GM20000 (cell line): ENCODE measurements at places on chromosomes 3 and 15.

DNA sequence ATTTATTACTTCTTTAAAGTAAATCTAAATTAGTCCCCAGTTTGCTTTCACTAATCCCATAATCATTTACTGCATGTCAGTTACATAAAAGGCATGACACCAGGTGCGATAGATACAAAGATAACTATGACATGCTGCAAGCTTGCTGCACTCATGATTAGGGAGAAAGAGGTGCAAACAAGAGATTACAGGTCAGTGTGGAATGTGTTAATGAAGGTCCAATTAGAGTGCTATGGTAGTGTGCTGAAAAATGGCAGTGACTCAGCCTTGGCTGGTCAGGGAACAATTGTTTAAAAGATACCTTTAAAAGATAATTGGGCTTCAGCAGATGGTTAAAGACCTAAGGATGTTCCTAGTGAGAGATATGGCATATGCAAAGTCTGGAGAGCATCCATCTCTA is 352.6 kb upstream of the TGFBR2 start:
- no peak for DNase-seq

GRCh38 chr3:181176601-181177000 is 187.1 kb upstream of the DNAJC19 start:
- no peak for DNase-seq

DNA sequence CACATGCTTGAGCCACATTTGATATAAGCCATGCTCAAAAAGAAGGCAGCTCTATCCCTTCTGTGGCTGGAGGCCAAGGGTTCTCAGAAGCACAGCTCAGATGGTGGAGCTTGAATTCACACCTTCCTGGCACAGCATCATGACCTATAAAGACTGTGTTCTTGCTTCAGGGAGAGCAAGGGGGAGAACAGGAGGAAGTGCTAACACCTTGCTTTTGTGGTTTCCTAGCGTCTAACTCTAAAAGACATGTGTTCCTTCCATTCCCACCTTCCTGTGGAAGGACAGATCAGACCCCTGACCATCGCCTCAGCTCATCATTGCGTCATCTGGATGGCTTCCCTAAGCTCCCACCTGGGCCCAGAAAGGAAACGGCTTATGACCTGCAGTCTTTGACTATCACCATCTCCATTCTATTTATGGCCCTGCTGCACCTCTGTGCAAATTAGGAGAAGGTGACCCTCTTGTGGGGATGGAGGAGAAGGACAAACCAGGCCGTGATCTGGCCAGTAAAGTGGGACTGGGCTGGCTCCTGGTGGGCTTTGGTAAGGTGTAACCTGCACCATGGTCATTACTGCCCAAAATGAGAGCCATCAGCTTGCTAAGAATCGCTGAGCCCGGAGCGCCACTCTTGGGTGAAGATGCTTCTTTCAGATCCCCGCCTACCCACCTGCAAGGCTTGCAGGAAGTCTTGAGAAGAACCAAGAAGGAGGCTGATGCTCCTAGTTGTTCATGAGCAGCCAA is 128.5 kb downstream of the SERPINI1 start:
- DNase-seq: no peak

DNA sequence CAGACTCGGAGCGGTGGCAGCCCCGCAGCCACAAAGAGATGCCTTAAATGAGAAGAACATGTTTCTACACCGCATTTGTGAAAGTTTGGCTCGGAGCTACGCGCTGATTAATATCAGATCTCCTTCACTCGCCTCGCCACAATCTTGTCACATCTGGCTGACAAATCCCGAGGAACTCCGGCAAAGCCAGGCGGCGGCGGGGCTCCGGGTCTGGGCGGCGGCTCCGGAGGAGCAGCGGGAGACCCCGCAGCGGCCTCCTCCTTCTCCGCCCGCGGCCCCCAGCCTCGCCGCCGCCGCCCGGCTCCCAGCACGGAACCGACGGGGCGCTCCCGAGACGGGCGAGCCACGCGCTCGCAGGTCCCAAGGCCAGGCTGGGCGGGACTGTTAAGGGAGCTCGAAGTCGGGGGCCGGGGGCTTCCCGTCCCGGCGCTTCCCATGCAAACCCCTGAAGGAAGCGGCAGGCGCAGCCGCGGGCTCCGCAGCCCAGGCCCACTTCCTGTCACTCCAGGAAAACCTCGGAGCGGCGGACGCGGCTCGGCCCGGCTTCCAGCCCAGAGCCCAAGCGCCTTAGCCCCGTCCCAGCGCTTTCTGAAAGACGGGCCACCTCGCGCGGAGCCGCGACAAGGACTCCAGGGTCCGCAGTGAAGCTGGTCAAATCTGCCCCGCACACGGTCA is 1.2 kb downstream of the BNC1 start:
- peak; percentile 35 for DNase-seq

GRCh38 chr3:24734019-24734418 is 239.4 kb upstream of the THRB start:
- DNase-seq: no peak

GRCh38 chr3:51559411-51559888 is 20.9 kb downstream of the RAD54L2 start:
- DNase-seq: no peak

GRCh38 chr3:131705099-131705498 is 202.3 kb upstream of the MRPL3 start:
- DNase-seq: no peak

GRCh38 chr3:170078620-170079281 is 41.0 kb downstream of the GPR160 start:
- DNase-seq: no peak

- no peak for DNase-seq
Observed at GRCh38 chr15:64008177-64008576, 38.1 kb downstream of the DAPK2 start.

GRCh38 chr3:107897471-107898061 is 193.3 kb downstream of the CD47 start:
- DNase-seq: no peak

- no peak for DNase-seq
Observed at GRCh38 chr15:40388941-40389823, 6.7 kb downstream of the KNSTRN start.

GRCh38 chr3:193960487-193961274 is 175.3 kb upstream of the HES1 start:
- no peak for DNase-seq

- DNase-seq: no peak
Observed at GRCh38 chr3:9715764-9716437, 12.3 kb downstream of the CPNE9 start.

GRCh38 chr15:43919540-43920253 is 92.9 kb downstream of the WDR76 start:
- no peak for DNase-seq

- no peak for DNase-seq
Observed at GRCh38 chr3:99825004-99825640, 7.5 kb downstream of the CMSS1 start.

DNA sequence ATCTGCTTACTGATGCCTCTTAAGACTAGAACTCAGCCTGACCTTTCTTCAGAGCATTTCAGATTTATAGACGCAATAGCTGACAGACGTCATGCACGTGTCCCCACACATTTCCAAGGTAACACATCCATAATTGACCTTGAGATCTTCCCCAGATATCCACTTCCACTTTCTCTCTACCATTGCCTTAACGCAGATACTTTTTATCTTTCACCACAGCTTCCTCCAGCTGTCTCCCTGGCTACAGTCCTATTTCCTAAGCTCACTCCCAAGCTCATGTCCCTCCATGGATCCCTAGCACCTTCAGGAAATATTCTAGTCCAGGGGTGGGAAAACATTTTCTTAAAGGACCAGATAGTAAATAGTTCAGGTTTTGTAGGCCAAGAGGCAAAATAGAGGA is 173.0 kb upstream of the MITF start:
- DNase-seq: no peak

GRCh38 chr3:162354356-162354755 is 857.7 kb downstream of the OTOL1 start:
- no peak for DNase-seq

DNA sequence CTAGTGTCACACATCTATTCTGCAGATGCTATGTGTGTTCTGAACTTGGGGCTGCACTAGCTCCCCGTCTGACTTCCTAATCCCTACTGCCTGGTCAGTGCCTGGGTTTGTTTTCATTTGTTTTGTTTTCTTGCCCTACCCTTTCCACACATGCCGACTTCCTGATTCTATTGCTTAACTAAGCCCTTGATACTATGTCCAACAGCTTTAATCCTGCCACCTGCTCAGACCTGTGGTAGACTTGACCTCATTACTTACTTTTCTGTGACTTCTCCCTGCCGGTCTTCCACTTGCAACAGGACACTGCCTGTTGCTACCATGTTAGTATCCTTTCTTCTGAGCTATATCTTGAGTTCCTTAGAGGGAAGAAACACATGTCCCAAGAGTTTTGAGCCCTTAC is 39.3 kb upstream of the CEMIP start:
- DNase-seq: no peak

DNA sequence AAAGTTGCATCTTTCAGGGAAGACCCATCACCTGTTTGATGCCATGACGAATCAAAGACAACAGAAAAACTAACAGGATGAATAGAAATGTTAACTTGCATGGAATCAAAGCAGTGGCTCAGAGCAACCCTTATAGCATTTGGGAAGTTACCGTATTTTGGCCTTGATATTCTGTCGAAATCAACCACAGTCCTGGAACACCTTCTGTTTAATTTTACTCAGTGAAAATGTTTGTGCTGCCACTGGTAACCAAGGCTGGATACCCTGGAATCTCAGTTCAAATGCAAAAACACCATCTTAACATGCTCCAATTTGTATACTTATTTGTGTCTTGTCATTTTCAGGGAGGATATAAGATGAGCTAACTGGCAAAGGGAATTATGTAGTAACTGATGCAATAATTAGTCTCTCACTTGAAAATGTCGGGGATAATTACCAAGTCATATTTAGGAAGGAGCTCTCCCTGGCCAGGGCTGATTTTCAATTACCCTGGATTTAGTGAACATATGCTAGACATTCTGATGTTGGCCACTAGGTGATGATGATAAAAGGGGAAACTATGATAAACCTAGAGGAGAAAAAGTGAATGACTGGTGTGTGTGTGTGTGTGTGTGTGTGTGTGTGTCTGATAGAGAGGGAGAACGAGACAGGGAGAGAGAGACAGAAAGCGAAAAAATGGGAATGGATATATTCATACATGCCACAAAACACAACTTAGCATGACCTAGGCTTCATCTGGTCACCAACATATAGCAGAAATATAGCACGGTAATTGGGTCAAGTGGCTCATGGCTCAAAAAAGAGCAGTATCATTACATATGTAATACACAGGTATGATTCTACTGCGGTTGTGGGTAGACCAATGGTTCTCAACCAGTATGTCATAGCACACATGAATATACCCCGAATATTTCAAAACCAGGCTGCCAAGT is 19.0 kb upstream of the PRICKLE2 start:
- DNase-seq: no peak

- no peak for DNase-seq
Observed at GRCh38 chr15:58179206-58179605, 41.0 kb downstream of the AQP9 start.

GRCh38 chr15:60649845-60650548 is 171.1 kb upstream of the ICE2 start:
- peak; percentile 39 for DNase-seq

DNA sequence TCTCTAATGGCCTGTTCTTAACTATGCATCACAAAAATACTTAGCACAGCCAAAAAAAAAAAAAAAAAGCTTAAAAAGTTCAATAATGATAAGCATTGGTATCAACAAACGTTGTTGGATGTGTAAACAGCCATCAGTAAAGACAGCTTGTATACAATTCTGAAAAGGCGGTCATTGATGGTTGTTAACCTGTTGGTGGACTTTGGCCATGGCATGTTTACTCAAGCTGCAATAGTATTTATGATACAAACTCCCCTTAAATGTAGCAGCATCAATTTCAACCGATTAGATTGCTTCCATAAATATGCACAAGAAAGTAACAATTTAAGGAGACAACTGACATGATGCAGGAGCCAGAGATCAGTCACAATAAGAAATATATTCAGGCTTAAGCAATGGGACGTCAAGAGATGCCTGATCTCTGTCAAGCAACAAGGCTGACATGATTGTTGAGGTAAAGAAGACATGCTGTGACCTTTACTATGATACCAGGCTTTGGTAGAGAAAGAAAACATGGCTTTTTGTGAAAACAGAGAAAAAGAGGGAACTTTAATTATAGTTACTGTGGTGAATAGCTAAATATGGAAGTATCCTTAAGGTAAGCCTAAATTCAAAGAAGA is 14.2 kb upstream of the SLC7A14 start:
- no peak for DNase-seq

DNA sequence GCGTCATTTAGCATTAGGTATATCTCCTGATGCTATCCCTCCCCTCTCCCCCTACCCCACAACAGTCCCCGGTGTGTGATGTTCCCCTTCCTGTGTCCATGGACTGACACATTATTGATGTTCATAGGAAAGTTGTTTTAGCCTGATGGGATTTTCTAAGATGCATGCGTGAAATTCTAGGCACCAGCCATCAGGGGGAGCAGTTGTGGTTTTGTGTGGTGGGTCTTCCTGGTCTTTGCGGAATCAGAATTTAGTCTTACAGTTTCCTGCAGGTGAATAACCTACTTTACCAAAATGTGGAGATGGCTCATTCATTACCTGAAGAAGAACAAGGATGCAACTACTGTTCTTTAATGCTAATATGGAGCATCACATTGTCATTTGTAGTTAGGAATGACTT is 455.0 kb upstream of the THBS1 start:
- DNase-seq: peak; percentile 56

- DNase-seq: no peak
Observed at GRCh38 chr15:68262514-68263356, 14.8 kb upstream of the FEM1B start.

GRCh38 chr15:32851572-32851971 is 133.8 kb downstream of the GREM1 start:
- DNase-seq: no peak
